ENCODE measurements at places on chromosomes 6 and 20.

DNA sequence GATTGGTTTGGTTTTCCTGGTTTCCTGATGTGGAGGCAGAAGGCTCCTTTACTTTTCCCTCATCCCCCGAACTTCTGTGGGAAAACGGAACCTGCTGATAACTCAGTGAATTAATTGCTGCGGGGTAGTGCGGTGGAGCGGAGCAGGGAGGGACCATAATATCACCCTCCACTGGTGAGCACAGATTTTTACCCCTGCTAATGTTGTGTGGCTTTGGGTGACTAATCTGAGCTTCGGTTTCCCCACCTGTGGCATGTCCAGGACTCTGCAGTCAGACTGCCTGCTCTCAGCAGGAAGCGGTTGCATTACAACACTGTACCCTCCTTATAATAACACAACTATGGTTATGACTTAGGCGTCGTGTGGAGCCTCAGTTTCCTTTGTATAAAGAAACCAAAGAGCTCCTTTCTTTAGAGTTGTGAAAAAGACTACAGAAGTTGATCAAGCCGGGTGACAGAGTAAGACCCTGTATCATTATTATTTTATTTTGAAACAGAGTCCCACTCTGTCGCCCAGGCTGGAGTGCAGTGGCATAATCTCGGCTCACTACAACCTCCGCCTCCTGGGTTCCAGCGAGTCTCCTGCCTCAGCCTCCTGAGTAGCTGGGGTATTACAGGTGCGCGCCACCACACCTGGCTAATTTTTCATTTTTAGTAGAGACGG is 2.2 kb upstream of the ID1 start:
- H3K27me3 ChIP-seq = no peaks in the 10 kb centered on the region
- H3K27ac ChIP-seq = peak overlapping the region; percentile 99
- H3K4me3 ChIP-seq = peak overlapping the region; percentile 56
- peaks cover 34% of the 10 kb centered on the region for H3K4me1 ChIP-seq

GRCh38 chr6:37952027-37952426 is 132.5 kb downstream of the ZFAND3 start:
- H3K27ac ChIP-seq = no peak overlapping the region
- H3K4me3 ChIP-seq = no peak overlapping the region
- H3K36me3 ChIP-seq = peaks cover 19% of the 10 kb centered on the region
- H3K27me3 ChIP-seq = no peaks in the 10 kb centered on the region

GRCh38 chr20:48697845-48698491 is 129.8 kb downstream of the PREX1 start:
- no peak for DNase-seq
- H3K27ac ChIP-seq = no peak overlapping the region
- peaks cover 5% of the 10 kb centered on the region for H3K4me1 ChIP-seq
- H3K4me3 ChIP-seq = no peak overlapping the region
- no peaks in the 10 kb centered on the region for H3K36me3 ChIP-seq

DNA sequence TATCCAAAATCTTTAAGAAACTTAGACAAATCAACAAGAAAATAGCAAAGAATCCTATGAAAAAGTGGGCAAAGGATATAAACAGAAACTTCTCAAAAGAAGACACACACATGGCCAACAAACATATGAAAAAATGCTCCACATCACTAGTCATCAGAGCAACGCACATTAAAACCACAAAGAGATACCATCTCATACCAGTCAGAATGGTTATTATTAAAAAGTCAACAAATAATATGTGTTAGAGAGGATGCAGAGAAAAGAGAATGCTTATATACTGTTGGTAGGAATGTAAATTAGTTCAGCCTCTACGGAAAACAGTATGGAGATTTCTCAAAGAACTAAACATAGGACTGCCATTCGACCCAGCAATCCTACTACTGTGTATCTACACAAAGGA is 212.0 kb upstream of the DTNBP1 start:
- no peak for DNase-seq
- H3K4me1 ChIP-seq = peaks cover 9% of the 10 kb centered on the region
- H3K4me3 ChIP-seq = no peak overlapping the region
- no peaks in the 10 kb centered on the region for H3K36me3 ChIP-seq
- no peak overlapping the region for H3K27ac ChIP-seq

DNA sequence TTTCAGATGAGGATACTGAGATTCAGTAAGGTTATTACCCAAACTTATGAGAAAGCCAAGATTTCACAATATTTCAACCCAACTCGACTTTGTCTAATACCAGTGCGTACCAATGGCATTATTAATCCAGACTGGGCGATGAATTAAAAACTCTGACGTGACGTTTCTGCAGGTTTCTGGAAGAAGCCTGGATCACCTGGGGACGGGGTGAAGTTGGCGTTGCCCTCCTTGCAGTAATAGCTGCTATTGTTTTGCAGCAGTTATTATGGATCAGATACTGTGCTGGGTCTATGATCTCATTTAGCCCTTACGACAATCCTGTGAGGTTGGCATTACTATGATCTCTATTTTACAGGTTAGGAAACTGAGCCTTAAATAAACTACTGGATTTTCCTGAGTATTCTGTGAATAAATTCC is 569 bp upstream of the CDC5L start:
- peak overlapping the region; percentile 100 for H3K27ac ChIP-seq
- no peak for DNase-seq
- peak overlapping the region; percentile 99 for H3K4me3 ChIP-seq
- peaks cover 25% of the 10 kb centered on the region for H3K4me1 ChIP-seq
- peaks cover 5% of the 10 kb centered on the region for H3K36me3 ChIP-seq

GRCh38 chr6:86251106-86251505 is 608.4 kb upstream of the SYNCRIP start:
- peaks cover 10% of the 10 kb centered on the region for H3K4me1 ChIP-seq
- no peak overlapping the region for H3K4me3 ChIP-seq
- no peaks in the 10 kb centered on the region for H3K36me3 ChIP-seq
- H3K27me3 ChIP-seq = no peaks in the 10 kb centered on the region
- no peak overlapping the region for H3K27ac ChIP-seq
- DNase-seq = no peak

DNA sequence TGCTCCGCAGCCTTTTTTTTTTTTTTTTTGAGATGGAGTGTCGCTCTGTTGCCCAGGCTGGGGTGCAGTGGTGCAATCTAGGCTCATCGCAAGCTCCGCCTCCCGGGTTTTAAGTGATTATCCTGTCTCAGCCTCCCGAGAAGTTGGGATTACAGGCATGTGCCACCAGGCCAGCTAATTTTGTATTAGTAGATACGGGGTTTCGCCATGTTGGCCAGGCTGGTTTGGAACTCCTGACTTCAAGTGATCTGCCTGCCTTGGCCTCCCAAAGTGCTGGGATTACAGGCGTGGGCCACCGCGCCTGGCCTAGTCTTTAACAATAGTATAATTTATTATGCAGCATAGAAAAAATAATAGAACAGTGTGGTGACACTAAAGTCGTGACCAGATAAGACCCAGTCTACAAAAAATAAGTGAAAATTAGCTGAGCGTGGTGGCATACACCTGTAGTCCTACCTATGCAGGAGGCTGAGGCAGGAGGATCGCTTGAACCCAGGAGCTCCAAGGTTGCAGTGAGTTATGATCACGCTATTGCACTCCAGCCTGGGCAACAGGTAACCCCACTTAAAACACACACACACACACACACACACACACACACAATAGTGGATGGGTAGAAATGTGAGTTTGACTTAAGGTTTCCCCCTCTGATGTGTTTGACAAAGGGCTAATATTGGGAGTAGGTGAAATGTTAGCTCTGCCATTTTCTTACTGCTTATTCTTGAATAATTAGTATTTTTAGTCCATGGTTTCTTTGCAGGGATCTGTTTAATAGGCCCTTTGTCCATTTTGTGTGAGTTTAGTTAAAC is 6.5 kb downstream of the PIM1 start:
- H3K27me3 ChIP-seq = no peaks in the 10 kb centered on the region
- H3K27ac ChIP-seq = no peak overlapping the region
- peaks cover 14% of the 10 kb centered on the region for H3K36me3 ChIP-seq
- H3K4me3 ChIP-seq = no peak overlapping the region
- H3K4me1 ChIP-seq = peaks cover 11% of the 10 kb centered on the region

DNA sequence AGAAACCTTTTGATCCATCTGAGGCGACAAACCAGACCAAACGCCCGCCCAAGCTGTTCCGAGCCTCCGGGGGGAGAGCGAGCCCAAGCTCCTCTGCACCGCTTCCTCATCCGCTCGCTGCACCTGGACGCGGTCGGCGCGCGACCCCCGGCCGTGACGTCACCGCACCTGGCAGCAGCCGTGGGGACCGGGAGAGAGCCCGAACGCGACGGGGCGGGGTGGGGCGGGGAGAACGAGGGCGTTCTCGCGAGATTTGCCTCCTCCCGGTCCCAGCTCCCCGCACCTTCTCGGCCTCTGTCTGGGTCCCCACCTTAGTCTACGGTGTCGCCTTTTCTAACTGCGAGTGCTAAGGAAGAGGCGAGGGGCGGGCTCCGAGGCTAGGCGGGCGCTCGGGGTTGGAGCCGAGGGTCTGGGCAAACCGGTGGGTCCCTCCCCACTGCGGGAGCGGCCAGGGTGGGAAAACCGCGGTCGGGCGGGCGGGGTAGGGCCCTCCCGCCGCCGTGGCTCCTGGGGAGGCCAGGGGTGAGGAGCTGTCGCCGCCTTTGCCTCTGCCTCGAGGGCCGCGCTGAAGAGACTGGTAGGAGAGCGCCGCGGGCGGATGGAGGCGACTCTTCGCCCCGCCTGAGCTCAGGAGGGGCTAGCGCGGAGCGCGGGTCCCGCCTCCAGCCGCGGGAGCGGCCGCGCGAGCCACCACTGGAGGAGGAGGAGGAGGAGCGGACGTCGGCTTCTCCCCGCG is at the start of gene CD2AP:
Gene CD2AP (plus strand): TSS at position 293 of the 736 bp plus-strand sequence. CDS start 456 bp downstream, outside the sequence.
- peak within 1 kb of the TSS; percentile 99 for H3K4me3 ChIP-seq
- H3K36me3 ChIP-seq = no peaks in the 10 kb centered on the region
- peak within 1 kb of the TSS; percentile 100 for H3K27ac ChIP-seq
- H3K4me1 ChIP-seq = peaks cover 28% of the 10 kb centered on the region

GRCh38 chr6:100479179-100480035 is 14.7 kb upstream of the SIM1 start:
- no peak overlapping the region for H3K27ac ChIP-seq
- DNase-seq = no peak
- H3K4me1 ChIP-seq = peaks cover 3% of the 10 kb centered on the region
- no peaks in the 10 kb centered on the region for H3K36me3 ChIP-seq

- peaks cover 22% of the 10 kb centered on the region for H3K36me3 ChIP-seq
- no peak overlapping the region for H3K27ac ChIP-seq
- H3K27me3 ChIP-seq = no peaks in the 10 kb centered on the region
- no peak overlapping the region for H3K4me3 ChIP-seq
- DNase-seq = no peak
- peaks cover 4% of the 10 kb centered on the region for H3K4me1 ChIP-seq
Measured at GRCh38 chr20:13085275-13085674, 76.5 kb downstream of the SPTLC3 start.

DNA sequence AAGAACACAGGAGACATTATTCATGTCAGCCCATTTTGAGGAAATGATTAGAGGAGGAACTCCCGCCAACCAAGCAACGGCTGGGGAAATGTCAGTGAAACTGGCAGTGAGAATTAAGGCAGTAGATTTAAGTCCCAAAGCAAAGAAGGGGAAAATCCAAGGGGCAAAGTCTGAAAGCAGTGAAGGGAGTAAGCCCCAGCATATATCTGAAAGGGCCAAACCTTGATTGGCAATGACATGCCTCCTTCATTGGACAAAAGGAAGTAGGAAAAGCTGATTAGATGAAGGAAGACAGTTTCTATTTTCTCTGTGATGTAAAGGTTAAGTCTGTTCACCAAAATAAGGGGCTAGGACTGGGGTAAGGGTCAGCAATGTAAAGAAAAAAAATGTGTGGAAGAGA is 190.3 kb downstream of the RNF144B start:
- H3K4me1 ChIP-seq = no peaks in the 10 kb centered on the region
- H3K36me3 ChIP-seq = no peaks in the 10 kb centered on the region
- H3K4me3 ChIP-seq = no peak overlapping the region
- DNase-seq = no peak

DNA sequence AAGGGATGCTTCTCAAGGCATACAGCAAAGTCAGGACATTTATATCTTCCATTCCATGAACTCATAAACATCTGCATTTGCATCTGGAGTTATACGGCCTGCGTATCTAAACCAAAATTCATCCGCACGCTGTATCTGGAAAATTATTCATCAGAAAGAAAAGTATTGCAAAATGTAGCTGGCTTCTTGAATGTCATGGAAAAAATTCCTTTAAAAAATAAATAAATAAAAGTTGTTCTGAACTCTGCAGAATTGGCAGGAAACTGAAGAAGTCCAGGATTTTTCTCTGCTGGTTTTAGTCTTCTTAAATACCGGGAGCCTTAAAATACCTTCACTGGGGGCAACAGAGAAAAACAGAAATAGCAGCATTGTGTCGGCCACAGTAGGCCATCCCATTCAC is 23.7 kb upstream of the FOXF2 start:
- no peaks in the 10 kb centered on the region for H3K36me3 ChIP-seq
- no peak for DNase-seq
- H3K4me3 ChIP-seq = no peak overlapping the region
- H3K27ac ChIP-seq = no peak overlapping the region
- peaks cover 63% of the 10 kb centered on the region for H3K27me3 ChIP-seq
- H3K4me1 ChIP-seq = no peaks in the 10 kb centered on the region

DNA sequence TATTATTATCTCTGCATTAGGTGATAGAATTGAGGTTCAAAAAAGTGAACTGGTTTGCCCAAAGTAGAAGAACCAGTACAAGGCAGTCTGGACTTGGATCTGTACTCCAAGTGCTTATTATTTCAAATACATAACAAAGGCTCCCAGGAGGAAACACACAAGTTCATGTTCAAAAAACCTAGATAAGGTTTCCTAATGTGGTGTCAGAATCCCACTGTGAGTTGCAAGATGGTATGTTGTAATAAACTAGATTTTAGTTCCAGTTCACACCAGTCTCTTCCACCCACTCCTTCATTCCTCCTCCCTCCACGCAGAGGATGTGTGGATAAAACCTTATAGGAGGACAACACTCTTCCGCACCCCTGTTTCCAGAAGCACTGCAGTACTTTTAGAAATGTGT is 42.8 kb downstream of the KIAA0319 start:
- DNase-seq = no peak
- no peak overlapping the region for H3K4me3 ChIP-seq
- no peaks in the 10 kb centered on the region for H3K27me3 ChIP-seq
- H3K4me1 ChIP-seq = no peaks in the 10 kb centered on the region
- H3K27ac ChIP-seq = no peak overlapping the region
- no peaks in the 10 kb centered on the region for H3K36me3 ChIP-seq

DNA sequence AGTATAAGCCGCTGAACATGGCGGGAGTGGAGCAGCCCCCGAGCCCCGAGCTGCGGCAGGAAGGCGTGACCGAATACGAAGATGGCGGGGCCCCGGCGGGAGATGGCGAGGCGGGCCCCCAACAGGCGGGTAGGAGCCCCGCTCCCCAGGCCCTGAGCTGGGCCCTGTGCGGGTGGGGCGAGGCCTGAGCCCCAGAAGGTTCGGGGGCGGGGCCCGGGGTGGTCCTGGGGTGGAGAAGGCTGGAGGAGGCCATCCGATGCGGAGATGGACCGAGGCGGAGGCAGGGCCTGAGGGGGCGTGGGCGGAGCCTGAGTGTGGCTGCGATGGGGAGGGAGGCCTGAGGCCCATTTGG is 7.1 kb downstream of the L3MBTL1 start:
- peak overlapping the region; percentile 97 for H3K27ac ChIP-seq
- H3K4me1 ChIP-seq = peaks cover 2% of the 10 kb centered on the region
- H3K36me3 ChIP-seq = peaks cover 5% of the 10 kb centered on the region
- H3K27me3 ChIP-seq = no peaks in the 10 kb centered on the region

Data from progenitor cell of endocrine pancreas (in vitro differentiated cells).